ENCODE measurements at places on chromosomes 1 and 21.
A peak's percentile ranks its signal among the peaks of the same experiment; 100 is the strongest.

- no peak for DNase-seq
Measured at GRCh38 chr21:37419228-37419906, 52.8 kb downstream of the DYRK1A start.

DNA sequence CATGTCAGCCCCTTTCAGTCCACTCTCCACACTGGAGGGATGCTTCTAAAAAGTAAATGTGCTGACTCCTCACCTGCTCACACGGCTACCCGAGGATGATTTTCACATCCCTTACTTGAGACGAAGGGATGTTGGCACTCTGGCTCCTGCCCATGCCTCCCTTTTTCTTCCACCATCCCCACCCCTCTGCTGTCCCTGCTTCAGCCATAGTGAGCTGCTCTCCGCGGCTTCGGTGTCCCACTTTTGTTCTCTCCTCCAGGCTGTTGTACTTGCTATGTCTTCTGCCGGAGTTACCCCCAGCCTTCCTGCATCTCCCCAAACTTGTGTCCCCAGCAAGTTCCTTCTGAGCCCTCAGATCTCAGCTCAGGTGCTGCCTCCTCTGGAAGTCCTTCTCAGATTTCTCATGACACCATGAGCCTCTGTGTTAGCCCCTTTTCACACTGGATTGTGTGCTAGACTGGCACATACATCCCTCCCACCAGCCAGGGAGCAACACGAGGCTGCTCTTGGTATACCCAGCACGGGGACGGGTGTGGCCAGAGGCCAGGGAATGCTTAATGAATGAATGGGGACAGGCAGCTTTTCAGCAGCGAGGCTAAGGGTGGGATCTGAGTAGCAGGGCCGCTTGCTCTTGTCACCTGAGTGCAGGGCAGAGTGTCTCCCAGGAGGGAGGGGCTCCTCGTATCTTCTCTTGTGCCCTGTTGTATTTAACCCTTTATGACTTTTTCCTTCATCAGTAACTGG is 1.3 kb downstream of the ACOT11 start:
- DNase-seq = no peak

- DNase-seq = peak; percentile 92
Measured at GRCh38 chr1:202034683-202035462, 24.5 kb downstream of the ELF3 start.

DNA sequence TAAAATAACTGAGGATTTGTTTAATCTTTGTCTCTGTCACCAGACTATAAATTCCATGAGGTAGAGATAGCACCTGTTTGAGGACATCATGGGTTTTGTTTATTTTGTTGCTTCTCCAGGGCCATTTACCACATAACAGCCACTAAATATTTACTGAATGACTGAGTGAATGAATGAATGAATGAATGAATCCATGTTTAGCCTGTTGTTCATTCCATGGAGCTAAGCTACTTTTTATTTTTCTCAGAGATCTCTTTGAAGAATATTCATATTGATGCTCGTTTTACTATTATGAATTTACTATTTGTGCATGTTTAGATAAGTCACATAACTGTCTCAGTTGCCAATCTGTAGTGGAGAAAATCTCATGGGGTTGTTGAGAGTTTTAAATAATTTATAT is 17.7 kb downstream of the LRRC8B start:
- no peak for DNase-seq

DNA sequence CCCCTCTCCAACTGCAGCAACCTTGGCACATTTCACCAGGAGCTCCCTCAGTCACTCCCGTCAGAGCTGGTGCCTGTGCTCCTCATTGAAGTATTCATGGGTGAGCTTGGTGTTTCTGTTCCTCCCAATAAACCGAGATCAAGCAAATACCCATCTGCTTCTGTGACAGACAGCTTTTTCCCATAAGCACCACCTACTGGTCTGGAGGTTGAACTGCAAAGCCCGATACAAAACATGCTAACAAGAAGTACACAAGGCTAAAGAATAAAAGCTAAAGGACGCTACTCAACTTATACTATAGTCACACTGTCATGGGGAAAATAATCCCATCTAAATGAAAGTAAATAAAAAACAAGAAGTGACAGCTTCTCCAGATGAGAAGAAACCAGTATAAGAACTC is 111.9 kb upstream of the C21orf91 start:
- no peak for DNase-seq

DNA sequence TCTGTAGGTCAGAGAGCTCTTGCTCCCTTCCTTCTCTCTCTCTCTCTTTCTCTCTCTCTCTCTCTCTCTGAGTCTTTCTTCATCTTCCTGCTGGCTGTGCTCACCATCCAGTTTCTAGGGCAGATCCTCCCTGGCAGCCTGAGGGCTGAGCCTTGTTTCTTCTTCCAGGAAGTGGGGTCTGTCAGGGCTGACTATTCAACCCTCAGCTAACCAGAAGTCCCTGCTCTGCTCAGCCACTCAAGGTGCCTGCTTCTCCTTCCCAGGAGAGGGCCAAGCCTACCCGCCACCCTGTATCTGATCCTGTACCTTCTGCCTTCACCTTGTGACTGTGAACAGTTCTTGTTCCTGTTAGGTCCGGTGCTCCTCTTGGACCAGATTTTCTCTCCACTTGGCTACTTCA is 107.6 kb upstream of the ETV3 start:
- no peak for DNase-seq

Measured in AG04449 (cell line).